CD4-positive, CD25-positive, alpha-beta regulatory T cell (primary cell): ENCODE measurements at places on chromosomes 12 and 14. TPM values are rescaled to one million over a fixed set of nuclear protein-coding genes. Genes with fewer than 3 reads are reported as not detected.

DNA sequence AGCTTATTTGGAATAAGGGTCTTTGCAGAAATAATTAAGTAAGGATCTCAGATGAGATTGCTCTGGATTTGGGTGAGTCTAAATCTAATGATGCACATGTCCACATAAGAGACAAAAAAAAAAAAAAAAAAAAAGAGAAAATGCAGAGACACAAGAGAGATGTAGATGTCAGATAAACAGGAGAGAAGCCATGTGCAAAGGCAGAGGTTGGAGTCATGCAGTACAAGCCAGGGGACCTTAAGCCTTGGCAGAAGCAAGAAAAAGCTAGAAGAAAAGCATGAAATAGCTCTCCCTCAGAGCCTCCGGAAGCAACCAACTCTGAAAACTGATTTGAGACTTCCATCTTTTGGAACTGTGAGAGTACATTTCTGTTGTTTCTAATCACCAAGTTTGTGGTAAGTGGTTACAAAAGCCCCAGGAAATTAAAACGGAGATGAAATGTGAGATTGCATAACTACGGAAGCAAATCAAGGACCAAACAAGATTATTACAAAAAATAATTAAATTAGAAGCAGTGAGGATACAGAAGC, 1304.0 kb upstream of the SEL1L start:
- no peak for DNase-seq

- no peak for DNase-seq
These were observed 21.4 kb upstream of the TMTC2 start for GRCh38 chr12:82665142-82665923.

Gene ASPG
- polyA plus RNA-seq: not detected

DNA sequence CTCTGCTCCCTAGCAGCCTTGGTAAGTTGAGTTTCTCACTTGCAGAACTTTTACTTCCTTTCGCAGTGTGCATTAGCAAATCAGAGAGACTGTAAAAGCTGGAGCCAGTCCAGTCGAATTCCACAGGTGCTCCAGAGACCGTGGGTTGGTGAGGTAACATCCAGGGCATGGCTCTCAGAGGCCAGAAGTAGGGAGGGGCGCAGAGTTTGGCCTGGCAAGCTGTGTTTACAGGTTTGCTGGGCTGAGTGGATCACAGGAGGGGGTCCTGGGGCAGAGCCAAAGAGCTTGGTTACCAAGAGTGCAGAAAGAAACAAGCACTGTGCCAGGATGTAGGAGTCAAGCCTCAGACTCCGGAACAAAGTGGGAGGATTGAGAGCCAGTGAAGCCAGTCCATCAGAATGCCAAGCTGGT, 10.2 kb upstream of the BHLHE41 start:
- DNase-seq: no peak

Gene KCNC2
- not detected for polyA plus RNA-seq

- DNase-seq: no peak
These were observed 201.2 kb upstream of the SFSWAP start for GRCh38 chr12:131509701-131510100.

- DNase-seq: peak; percentile 26
These were observed 88.2 kb upstream of the SLC38A2 start for GRCh38 chr12:46460682-46461210.

DNA sequence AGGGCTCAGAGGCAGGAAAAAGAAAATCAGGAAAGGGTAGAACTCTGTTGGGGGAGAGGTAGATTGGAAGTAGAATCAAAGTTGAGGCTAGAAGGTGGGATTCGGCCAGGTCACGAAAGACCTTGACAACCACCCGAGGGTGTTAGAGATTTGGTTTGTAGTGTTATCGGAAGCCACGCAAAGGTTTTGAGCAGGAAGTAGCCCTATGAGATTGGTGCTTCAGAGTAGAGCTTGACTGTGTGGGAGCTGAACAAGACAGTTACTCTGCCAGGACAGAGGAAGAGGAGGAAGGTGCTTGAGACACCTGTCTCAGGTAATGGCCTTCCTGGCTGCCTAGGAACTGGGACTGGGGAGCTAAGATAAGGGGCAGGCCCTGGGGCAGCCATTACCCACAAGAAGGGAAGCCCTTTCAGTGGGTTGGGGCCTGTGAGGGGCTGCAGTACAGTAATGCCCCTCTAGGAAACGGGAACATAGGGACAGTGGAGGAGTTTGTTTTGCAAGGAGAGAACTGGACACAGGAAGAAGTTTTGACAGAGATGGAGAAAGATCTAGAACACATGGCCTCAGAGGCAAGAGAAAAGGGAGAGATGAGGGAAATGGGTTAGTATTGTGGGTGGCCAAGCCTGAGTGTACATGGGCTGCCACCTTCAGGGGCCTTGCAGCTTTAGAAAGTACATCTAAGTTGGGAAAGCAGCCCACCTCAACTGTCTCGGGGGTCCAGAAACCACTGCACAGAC, 73.5 kb downstream of the RIN3 start:
- DNase-seq: no peak

- DNase-seq: no peak
These were observed 15.2 kb downstream of the RASSF3 start for GRCh38 chr12:64625243-64626077.

Gene FKBP11
- polyA plus RNA-seq: 74.3 TPM
